ENCODE measurements at places on chromosomes 7 and 10. TPM values are rescaled to one million over a fixed set of nuclear protein-coding genes. Genes with fewer than 3 reads are reported as not detected.

AFAP1L2 gene
- 13.3 TPM for total RNA-seq

FOXI2 gene
- total RNA-seq, result 0.78 TPM

COL17A1 gene
- 0.95 TPM for total RNA-seq

HTR5A gene
- not detected for total RNA-seq

C10orf105 gene
- total RNA-seq, result 0.14 TPM

NPC1L1 gene
- total RNA-seq, result 0.85 TPM

AOC1 gene
- total RNA-seq, result not detected

All from thoracic aorta (tissue), 2 donors.